ENCODE measurements at places on chromosomes 5 and 9.

- no peak for DNase-seq
Observed at GRCh38 chr9:136314944-136315343, 11.1 kb upstream of the CCDC187 start.

DNA sequence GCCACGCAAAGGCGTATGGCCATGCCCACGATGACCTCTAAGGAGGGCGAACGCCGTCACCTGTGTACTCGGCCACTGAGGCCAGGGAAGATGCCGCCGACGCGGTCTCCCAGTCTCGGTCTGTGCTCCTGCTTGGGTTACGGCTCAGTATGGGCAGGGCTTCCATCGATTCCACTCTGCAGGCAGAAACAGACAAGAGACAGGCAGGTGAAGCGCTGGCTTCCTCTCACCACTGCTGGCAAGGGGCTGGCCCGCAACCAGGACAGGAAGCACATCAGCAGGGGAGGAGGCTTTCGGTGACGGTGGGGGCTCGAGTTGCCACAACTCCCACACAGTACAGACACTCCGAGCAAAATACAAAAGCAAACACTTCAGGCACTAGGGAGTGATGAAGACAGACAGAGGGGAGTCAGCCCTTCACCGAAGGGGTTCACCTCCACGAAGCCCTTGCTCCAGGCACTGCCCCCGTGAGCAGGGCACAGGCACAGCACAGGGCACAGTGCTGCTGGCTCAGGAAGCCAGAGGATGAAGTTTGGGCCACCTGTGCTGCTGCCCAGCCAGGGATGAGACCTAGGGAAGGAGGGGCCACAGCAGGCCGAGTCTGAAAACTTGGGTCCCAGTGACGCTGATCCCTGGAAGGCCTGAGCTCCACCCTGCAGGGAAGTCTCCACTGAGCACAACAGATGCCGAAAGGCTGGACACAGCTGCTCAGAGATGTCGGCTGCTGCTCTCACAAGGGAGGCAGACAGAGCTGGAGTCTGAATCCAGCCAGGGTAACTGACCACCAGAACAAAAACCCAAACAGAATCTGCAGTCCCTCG, 91.3 kb downstream of the CAMSAP1 start:
- DNase-seq: no peak

DNA sequence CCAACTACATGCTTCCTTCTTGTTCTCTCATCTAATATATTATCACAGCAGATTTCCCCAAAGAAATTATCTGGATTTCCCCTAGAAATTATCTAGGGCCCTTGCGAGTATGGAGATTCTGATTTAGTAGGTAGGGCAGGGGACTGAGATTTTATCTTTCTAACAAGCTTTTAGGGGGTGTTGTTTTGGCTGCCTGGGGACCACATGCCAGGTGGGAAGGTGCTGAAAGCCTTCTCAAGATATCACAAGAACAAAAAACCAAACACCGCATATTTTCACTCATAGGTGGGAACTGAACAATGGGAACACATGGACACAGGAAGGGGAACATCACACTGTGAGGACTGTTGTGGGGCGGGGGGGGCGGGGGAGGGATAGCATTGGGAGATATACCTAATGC, 146.5 kb upstream of the CDH10 start:
- DNase-seq: no peak

DNA sequence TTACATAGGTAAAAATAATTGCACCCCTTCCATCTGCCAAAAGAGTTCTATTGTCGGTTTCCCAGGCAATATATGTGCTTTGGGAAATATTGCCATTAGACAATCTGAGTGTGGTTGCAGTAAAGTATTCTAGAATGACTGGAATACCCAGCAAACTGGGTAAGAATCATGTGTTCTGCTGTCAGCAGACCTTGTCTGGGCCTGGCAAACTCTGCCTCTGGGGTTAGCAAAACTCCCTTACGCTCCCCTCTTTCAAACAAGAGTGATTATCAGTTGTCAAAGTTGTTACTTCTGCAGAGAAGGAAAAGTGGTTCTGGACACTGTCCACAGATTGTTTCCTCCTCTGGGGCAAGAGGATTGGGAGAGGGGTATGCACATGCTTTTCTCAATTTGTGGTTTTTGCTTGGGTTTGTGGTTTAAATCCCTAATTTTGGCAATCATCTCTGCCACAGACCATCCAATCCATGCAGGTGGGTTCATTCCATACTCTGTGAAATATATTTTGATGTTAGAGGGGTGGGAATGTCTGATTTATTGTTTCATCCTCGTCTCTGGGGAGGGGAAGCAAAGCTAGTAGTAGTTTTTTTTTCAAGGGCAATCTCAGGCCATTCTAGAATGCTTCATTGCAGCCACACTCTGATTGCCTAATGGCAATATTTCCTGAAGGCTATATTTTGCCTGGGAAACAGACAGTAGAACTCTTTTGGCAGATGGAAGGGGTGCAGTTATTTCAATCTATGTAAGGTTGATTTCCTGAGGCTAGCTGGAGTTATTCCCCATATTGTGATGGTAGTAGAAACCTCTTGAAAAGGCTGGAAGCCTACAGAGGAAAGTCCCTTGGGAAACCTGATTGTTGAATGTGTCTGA, 24.0 kb upstream of the TNFSF15 start:
- DNase-seq: no peak

GRCh38 chr5:105730982-105731381, 1939.8 kb downstream of the EFNA5 start:
- DNase-seq: no peak

DNA sequence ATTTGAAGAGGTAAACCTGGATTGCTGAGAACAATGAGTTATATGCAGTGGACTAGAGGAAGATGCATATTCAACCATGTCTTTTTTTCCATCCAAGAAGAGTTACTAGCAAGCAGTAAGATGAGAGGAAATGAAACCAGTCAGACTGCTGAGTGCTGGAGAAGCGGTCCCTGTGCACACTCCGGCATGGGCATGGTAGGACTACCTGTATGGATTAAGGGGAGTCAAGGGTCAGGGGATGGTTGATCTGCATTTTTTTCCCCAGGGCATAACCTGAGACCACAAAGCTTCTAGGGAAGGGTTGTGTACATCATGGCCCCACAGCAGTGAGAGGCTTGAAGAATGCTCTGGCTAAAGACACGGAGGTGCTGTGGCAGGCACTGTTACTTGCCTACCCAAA, 76.6 kb upstream of the ZNF169 start:
- no peak for DNase-seq

GRCh38 chr9:131477367-131477766, 25.4 kb upstream of the POMT1 start:
- DNase-seq: no peak

GRCh38 chr9:113879911-113880310, 3.8 kb downstream of the ZNF618 start:
- DNase-seq: peak; percentile 20

GRCh38 chr5:887947-888637, 4.5 kb downstream of the BRD9 start:
- no peak for DNase-seq

DNA sequence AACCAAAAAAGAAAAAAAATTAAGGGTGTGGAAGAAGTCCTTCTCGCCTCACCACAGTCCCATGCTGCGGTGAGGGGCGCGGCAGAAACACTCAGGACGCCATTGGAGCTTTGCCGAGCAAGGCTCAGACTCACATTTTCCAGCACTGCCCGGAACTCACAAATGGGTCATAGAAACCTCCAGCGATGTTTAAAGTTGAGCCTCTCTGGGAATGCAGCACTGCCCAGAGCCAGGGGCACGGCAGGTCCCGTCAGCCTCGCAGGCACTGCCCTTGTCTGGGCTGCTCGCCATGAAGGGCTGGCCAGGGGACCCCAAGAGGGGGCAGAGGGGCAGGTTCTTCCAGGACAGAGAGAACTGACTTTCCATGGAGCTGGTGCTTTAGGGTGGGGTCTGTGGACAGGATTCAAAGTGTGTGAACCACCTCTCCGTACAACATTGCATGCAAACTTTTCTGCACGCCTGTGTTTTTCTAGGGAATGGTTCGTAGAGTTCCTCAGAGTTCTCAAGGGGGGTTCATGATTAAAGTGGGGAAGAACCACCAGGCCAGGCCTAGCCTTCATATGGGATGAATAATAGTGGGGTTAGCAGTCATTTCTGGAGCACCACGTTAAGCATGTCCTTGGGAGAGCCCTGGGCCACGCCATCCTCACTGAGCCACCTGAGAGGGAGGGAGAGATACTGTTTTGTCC, 38.4 kb downstream of the PRRX2 start:
- DNase-seq: peak; percentile 79

DNA sequence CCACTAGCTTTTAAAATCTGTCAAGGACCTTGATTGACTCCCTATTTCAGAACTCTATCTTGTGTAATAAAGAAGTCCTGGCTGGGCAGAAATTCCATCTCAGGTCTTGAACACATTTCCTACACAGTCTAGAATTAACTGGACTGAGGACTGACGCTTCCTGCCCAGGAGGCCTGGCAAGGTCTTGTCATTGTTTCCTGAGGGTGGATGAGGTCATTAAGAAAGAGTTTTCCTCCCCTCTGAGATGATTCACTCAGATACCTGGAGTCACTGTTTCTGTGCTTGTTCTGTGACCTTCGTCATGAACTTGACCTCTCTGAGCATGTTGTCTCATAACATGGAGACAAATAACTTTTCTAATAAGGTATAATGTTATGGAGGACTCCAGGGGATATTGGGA, 10.0 kb downstream of the MTAP start:
- peak; percentile 53 for DNase-seq

DNA sequence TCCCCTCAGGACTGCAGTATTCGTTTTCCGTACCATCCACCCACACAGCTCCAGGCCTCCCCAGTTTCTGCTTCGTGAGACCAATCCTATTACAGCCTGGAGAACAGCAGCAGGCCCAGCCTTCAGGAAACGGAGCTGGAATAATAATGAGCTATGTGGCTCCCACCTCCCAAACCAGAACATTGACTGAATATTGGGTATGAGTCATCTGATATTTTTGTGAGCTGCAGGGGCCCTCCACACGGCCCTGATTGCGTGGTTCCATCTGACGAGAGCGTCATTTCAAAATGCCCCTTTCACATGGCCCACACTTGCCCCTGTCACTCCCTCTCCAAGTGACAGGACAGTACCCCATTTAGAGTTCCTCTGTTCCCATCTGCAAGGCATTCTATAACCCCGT, 192.0 kb downstream of the BRINP1 start:
- DNase-seq: no peak

DNA sequence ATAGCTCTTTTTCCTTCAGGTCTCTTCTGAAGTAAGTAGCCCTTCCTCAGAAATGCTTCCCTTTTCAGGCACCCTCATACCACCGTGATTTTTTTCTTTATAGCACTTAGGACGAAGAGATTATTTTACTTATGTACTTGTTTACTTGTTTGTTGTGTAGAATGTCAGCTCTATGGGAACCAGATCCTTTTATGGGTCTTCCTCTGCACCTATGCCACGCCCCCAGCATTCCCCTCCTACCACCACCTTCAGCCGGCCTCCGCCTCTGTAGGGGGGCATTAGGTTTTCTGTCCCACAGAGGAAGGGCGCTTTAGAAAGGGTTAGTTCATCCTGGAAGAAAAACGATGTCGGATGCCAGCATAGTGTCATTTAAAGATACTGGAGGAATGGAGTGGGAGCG, 1.8 kb downstream of the CDKN2B-AS1 start:
- no peak for DNase-seq

- peak; percentile 3 for DNase-seq
Observed at GRCh38 chr5:102296178-102296817, at the start of gene SLCO4C1. TSS of gene SLCO4C1 (minus strand) at chr5:102296284. CDS start at chr5:102296262, 22 bp downstream.

GRCh38 chr9:119829186-119829585, 460.0 kb upstream of the BRINP1 start:
- DNase-seq: no peak

- DNase-seq: no peak
Observed at GRCh38 chr9:70811638-70812037, 309.8 kb downstream of the TRPM3 start.

DNA sequence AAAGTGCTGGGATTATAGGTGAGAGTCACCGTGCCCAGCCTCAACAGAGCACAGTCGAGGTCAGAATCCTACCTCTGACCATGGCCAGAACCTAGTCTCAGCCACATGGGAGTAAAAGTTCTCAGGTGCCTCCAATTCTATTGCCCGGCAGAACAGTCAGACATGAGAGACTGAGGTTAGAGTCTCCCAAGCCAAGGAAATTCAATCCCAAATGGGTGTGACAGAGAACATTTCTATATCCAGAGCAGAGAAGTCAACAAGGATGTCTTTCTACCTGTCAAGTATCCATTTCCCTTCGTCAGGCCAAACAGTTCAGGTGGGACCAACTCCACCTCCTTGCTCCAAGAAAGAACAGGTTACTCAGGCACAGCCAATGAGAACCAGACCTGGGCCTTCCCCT, 10.5 kb downstream of the ANXA6 start:
- no peak for DNase-seq

DNA sequence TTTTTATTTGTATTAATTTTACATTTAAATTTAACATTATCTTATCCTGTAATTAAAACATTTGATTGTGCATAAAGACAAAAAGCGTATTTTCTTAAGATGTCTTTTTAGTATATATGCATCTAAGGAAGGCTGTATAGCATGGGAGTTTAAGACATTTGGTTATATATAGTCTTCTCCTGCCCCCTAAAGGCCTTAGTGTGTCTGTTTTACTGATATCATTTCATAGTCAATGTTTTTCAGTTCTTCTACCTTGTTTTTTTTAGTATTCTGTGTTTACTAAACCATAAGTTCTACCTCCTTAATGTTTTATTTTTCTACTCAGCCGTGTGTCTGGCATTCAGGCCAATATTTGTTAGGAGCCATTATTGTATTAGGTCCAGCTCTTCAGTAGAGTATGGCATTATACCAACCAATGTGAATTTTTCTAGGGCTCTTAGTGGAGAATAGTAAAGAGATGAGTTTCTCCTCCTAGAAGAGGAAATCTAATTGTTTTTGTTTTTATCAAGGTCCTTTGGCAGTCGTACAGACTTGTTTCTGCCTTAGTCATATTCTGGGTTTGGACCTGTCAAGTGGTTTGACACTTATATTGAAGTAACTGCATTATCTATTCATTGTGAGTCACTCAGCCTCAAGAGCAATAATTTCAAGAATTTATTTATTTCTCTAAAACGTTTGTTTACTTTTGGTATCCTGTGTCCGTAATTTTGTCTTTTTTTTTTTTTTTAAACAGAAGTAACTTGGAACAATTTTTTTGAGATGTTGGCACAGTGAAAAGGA, 74.8 kb downstream of the SLF1 start:
- DNase-seq: peak; percentile 93

GRCh38 chr5:93411716-93412115, 169.3 kb downstream of the NR2F1-AS1 start:
- DNase-seq: no peak

All from EH (cell line).